Activated CD8-positive, alpha-beta memory T cell treated with anti-CD3 and anti-CD28 coated beads, Interleukin-2, amount 10 ng/mL, durations not matched to agents 7 days and 5 days (primary cell): ENCODE measurements at places on chromosomes 6 and 20. TPM values are rescaled to one million over a fixed set of nuclear protein-coding genes. Genes with fewer than 3 reads are reported as not detected.

GRCh38 chr20:48823476-48823875 lies 4.3 kb downstream of the PREX1 start:
- peaks cover 72% of the 10 kb centered on the region for H3K4me1 ChIP-seq
- peak overlapping the region; percentile 98 for H3K27ac ChIP-seq
- no peaks in the 10 kb centered on the region for H3K27me3 ChIP-seq

BPIFB4 gene
- not detected for total RNA-seq

GRCh38 chr6:16851758-16852157 lies 90.5 kb upstream of the ATXN1 start:
- H3K4me1 ChIP-seq: peaks cover 41% of the 10 kb centered on the region
- H3K4me3 ChIP-seq: no peak overlapping the region
- no peak for DNase-seq
- peaks cover 32% of the 10 kb centered on the region for H3K27me3 ChIP-seq
- H3K36me3 ChIP-seq: no peaks in the 10 kb centered on the region

- H3K4me1 ChIP-seq: no peaks in the 10 kb centered on the region
- H3K27me3 ChIP-seq: no peaks in the 10 kb centered on the region
- no peak for DNase-seq
- no peaks in the 10 kb centered on the region for H3K36me3 ChIP-seq
Measured at GRCh38 chr20:43159994-43160393, 29.7 kb downstream of the PTPRT start.

PPIL6 gene
- total RNA-seq: not detected

TUBB gene
- total RNA-seq: 1,499 TPM

GRCh38 chr20:5364997-5365597 lies 48.3 kb upstream of the PROKR2 start:
- DNase-seq: no peak
- H3K4me1 ChIP-seq: peaks cover 7% of the 10 kb centered on the region
- peaks cover 8% of the 10 kb centered on the region for H3K27me3 ChIP-seq
- H3K4me3 ChIP-seq: no peak overlapping the region
- no peaks in the 10 kb centered on the region for H3K36me3 ChIP-seq

DNA sequence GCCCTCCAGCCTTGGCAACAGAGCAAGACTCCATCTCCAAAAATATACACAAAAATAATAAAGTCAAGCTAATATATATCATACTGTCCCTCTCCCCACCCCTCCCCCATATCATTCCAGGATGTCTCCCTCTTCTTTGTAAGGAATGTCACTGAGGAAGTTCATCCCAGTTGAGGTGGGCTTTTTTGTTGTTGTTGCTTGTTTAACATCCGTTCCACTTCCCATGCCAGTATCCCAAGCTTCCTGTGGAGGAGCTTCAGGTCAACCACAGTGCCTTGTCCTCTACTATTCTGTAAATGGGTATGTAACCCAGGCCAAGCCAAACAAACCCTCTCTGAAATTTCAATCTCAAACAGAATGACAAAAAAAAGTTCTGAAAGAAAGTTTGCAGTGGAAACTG lies 19.0 kb upstream of the PTPN1 start:
- no peak overlapping the region for H3K27ac ChIP-seq
- H3K4me3 ChIP-seq: no peak overlapping the region
- H3K27me3 ChIP-seq: no peaks in the 10 kb centered on the region
- H3K4me1 ChIP-seq: peaks cover 39% of the 10 kb centered on the region

DNA sequence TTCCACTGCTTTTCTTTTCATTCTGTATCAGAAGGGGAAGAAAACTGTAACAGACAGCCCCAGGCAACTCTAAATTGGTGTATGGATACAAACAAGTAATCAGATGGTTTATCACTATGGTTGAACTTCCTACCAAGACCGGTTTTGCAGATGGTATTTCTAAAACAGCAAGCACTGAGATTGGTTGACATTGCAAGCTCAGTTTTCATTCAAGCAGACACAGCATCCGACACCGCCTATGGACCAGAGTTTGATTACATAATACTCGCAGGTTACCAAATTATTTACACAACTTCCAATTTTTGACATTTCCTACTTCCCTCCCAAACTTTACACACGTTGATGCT lies 209.9 kb downstream of the ALDH8A1 start:
- DNase-seq: no peak
- H3K4me3 ChIP-seq: no peak overlapping the region
- no peak overlapping the region for H3K27ac ChIP-seq

PRKN gene
- total RNA-seq: not detected

DNA sequence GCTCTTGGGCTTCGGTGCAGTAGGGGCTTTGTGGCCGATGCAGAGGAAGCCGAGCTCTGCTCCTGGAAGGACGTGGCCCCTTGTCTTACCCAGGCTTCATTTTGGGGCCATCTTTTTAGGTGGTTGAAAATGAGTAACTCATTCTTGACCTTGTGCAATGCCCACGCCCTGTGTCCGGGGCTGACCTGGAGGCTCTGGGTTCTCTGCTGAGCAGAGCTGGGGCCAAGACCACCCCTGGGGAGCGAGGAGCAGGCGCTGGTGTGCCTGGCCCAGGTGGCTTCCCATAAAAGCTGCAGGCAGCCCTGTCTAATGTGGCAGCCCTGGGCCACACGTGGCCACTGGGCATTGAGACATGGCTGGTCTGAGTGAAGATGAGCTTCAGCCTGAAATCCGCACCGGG lies 25.7 kb downstream of the NTSR1 start:
- no peak overlapping the region for H3K27ac ChIP-seq
- no peak overlapping the region for H3K4me3 ChIP-seq
- peaks cover 40% of the 10 kb centered on the region for H3K4me1 ChIP-seq
- H3K27me3 ChIP-seq: peaks cover 48% of the 10 kb centered on the region
- H3K36me3 ChIP-seq: no peaks in the 10 kb centered on the region

DNA sequence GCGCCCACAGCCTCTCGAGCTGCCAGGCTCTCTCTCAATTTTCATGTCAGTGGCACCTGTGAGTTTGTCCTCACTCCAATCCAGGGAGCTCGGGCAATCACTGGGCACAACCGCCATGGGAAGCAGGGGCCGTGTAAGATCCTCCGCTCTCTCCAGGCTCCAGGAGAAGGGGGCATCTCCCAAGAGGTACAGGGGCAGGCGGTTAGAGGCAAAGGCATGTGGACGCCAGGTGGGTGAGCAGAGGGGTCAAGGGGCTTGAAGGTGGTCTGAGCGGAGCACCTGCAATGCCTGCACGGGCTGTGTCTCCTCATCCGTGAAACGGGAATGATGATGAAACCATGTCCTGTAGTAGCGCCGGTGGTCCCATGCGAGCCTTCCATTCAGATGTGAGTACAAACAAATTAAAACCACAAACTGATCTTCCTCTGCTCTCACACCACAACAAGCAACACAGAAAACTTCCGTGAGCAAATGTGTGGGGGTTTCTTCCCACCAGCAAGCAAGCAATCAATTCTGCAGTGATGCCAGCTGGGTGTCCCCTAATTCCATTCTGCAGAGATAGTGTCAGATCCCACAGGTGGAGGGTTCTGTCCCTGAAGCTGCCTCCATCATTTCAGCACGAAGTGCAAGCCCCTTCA lies 222.5 kb upstream of the PMEPA1 start:
- no peaks in the 10 kb centered on the region for H3K4me1 ChIP-seq
- peaks cover 3% of the 10 kb centered on the region for H3K27me3 ChIP-seq
- H3K27ac ChIP-seq: no peak overlapping the region
- H3K4me3 ChIP-seq: no peak overlapping the region
- H3K36me3 ChIP-seq: no peaks in the 10 kb centered on the region
- DNase-seq: no peak

DNA sequence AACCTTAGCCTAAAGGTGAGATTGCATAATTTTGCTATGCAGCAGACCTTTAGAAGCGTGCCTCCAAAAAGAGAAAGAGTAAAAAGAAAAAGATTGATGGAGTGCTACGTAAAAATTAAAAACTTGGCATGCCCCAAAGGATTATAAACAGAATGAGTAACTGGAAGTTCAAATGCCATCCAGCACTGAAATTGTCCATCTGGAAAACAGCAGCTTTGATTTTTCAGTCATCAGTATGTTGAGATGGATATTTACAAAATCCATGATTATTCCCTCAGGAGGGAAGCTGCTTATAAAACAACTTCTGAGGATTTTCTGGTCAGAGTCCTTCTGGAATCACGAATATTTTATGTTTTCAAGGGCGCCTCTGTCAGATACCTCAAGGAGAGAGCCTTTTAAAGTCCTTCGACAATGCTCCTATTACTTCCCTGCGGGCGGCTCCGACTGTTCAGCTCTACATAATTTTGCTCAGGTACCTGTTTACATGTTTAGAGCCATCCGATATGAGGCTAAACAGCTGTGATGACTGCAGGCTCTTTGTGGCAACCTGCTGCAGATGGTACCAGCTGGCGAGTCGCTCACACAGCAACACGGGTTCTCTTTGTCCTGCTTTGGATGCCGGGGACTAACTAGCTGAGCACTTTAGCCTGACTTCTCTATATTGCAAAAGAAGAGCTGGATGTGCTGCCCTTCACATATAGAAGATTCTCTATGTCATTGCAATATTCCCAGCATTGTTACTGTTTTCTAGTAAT lies 83.3 kb downstream of the RCAN2 start:
- no peak overlapping the region for H3K27ac ChIP-seq
- no peaks in the 10 kb centered on the region for H3K4me1 ChIP-seq
- no peak overlapping the region for H3K4me3 ChIP-seq
- peaks cover 3% of the 10 kb centered on the region for H3K27me3 ChIP-seq

DNA sequence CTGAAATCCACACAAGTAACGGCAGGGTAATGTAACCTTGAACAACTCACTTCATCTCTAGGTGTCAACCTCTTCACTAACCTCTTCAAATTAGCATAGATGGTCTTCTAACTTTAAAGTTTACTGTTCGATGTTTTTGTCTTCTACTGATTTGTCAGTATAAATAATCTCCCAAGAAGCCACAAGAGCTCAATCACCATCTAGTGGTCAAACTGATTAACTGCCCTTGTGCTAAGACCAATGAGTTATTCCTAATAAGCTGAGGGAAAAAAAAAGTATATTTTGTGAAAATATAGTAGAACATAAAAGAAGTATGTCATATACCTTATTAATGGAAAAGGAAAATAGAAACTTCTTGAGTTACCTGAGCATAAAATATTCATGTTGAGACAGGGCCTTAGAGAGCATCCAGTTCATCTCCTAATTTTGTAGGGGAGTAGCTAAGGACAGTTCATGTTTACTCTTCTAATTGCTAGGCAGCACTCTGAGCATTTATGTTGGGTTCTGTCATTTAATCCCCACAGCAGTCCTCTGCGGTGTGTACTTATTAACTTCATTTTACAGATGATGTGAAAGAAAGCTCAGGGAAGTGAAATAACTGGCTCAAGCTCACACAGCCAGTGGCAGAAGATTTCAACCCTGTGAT lies 317.1 kb downstream of the ESR1 start:
- DNase-seq: no peak
- H3K4me1 ChIP-seq: no peaks in the 10 kb centered on the region
- no peak overlapping the region for H3K27ac ChIP-seq
- H3K4me3 ChIP-seq: no peak overlapping the region
- H3K27me3 ChIP-seq: no peaks in the 10 kb centered on the region
- H3K36me3 ChIP-seq: peaks cover 33% of the 10 kb centered on the region

FRK gene
- 0.09 TPM for total RNA-seq

PPP1R16B gene
- total RNA-seq: 86.5 TPM

TAGAP gene
- total RNA-seq: 44.8 TPM

DNA sequence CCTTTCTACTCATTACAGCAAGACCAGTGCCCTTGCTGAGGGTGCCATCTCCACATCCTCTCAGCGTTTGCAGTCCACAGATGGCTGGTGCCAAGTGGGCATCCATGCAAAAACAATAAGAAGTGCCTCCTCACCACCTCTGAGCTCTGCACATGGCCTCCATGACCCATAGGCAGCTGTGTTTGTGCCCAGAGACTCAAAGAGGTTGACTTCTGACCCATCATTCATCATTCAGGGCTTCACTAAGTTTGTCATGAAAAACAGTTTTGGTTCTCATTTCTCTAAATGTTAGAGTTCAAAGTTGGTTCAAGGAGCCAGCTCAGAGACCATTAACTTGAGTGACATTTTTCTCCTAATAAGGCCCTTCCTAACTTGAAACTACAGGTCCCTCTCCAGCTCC lies 512.6 kb upstream of the MAP3K7 start:
- no peak for DNase-seq
- no peaks in the 10 kb centered on the region for H3K4me1 ChIP-seq
- H3K27ac ChIP-seq: no peak overlapping the region
- no peaks in the 10 kb centered on the region for H3K36me3 ChIP-seq

DNA sequence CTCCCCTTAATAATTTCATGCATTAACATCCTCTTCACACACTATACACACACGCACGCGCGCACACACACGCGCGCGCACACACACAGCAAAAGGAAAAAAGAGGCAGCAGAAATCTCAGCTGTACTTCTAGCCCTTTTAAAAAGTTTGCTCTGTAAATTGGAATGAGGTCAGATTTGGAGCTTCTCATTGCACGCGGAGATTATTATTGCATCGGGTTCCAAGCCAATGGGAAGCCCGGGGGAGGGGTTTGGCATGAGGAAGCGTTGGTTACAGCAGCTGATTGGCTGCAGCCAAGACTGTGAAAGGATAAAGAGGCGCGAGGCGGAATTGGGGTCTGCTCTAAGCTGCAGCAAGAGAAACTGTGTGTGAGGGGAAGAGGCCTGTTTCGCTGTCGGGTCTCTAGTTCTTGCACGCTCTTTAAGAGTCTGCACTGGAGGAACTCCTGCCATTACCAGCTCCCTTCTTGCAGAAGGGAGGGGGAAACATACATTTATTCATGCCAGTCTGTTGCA lies at the start of gene SOX4:
Gene SOX4 (plus strand): TSS at position 340 of the 515 bp plus-strand sequence. CDS start 784 bp downstream, outside the sequence.
- peak; percentile 77 for DNase-seq
- H3K27me3 ChIP-seq: peaks cover 53% of the 10 kb centered on the region
- H3K4me3 ChIP-seq: peak within 1 kb of the TSS; percentile 73
- no peaks in the 10 kb centered on the region for H3K36me3 ChIP-seq
- peaks cover 19% of the 10 kb centered on the region for H3K4me1 ChIP-seq

- peak overlapping the region; percentile 18 for H3K4me3 ChIP-seq
- peak; percentile 90 for DNase-seq
- peaks cover 46% of the 10 kb centered on the region for H3K4me1 ChIP-seq
- H3K27ac ChIP-seq: peak overlapping the region; percentile 90
- H3K36me3 ChIP-seq: peaks cover 21% of the 10 kb centered on the region
Measured at GRCh38 chr20:43751167-43752050, 24.6 kb upstream of the GTSF1L start.

GRCh38 chr6:82602776-82603175 lies 239.2 kb downstream of the TPBG start:
- no peaks in the 10 kb centered on the region for H3K36me3 ChIP-seq
- DNase-seq: no peak
- H3K27me3 ChIP-seq: peaks cover 2% of the 10 kb centered on the region
- H3K4me3 ChIP-seq: no peak overlapping the region
- no peaks in the 10 kb centered on the region for H3K4me1 ChIP-seq

DNA sequence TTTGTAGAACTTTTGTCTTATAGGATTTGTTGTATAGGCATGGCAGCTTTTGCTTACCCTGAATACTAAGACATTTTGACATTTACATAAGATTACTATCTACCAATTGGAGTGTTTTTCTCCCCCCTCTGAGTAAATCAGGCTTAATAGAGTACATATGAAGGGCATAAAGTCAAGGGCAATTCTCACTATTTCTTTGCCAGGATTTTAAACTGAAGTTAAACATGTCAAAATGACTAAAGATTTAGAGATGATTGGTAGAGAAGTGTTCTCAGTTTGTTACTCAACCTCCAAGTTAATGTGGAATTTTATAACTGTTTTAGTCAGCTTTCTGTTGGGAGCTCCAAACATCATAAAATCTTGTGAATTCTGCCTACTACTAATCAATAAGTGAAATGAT lies 157.8 kb downstream of the CDKAL1 start:
- no peaks in the 10 kb centered on the region for H3K27me3 ChIP-seq
- H3K27ac ChIP-seq: no peak overlapping the region

PROKR2 gene
- total RNA-seq: not detected

GRCh38 chr6:41392246-41392645 lies 56.8 kb downstream of the NCR2 start:
- H3K4me1 ChIP-seq: no peaks in the 10 kb centered on the region
- peaks cover 3% of the 10 kb centered on the region for H3K36me3 ChIP-seq
- no peak overlapping the region for H3K27ac ChIP-seq

GRCh38 chr6:106925948-106926347 lies 48.6 kb downstream of the CD24 start:
- H3K36me3 ChIP-seq: no peaks in the 10 kb centered on the region
- H3K27ac ChIP-seq: no peak overlapping the region
- peaks cover 33% of the 10 kb centered on the region for H3K27me3 ChIP-seq
- H3K4me3 ChIP-seq: no peak overlapping the region
- H3K4me1 ChIP-seq: no peaks in the 10 kb centered on the region

MUCL3 gene
- not detected for total RNA-seq
